Stimulated activated CD8-positive, alpha-beta memory T cell treated with anti-CD3 and anti-CD28 coated beads, Interleukin-4, amount 100 ng/mL, for 4 hours (primary cell): ENCODE measurements at places on chromosomes 4 and X.

GRCh38 chr4:2396781-2397368 lies 21.6 kb downstream of the ZFYVE28 start:
- DNase-seq = no peak

DNA sequence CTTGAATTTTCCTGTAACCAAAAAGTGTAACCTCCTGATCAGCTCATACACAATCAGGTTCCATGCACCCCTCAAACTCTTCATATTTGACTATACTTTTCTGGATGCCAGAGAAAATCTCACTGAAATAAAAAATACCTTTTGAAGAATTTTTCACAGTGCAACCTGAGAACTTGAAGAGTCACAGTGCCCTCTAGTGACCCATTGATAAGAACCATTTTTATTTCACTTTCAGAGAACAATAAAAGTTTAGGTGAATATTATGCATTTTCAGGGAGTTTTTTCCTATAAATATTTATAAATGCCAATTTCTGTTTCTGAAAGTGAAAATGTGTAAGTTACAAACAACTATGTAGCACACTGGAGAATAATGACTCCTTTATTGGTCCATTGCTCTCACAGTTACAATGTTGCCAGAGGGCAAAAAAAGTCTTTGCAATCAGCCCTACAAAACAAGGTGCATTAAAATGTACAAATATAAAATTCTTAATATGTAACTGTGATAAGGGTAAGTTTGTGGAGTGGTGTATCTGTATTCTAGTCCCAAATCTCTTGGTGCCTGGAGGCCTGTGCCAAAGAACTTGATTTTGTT lies 153.6 kb upstream of the INTU start:
- DNase-seq = no peak

DNA sequence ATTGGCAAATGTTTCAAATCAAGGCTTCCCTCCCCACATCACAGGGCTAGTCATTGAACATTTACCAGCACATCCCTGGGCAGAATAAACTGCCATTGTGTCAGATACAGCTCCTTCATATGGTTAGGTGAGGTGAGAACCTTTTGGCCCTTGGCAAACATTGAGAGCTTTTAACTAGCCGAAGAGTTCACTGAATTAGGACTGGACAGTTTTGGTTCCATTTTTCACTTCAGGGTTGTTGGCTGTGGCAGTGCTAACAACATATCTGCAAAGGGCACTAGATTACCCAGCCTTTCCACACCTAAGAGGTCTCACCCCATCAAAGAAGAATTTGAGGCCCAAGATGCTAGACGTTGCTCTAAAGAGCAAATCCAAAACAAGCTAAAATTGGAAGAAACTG lies 180.7 kb downstream of the GUCY2F start:
- no peak for DNase-seq

DNA sequence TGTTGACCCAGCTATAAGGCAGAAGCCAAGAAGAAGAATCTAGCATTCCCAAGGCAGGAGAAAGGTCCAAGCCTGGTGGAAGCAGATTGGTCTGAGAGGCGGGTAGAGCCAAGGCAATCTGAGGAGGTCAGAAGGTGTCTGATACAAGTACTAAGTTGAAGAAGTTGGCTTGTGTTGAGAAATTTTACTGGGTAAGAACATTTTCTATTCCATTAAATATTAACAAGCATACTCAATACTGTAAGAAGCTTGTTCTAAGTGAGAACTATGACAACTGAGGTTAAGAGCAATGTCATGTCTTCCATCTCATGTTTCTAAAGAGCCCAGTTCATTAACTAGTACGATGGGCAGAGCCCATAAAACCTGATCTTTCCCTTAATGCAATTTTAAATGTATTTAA lies 75.0 kb downstream of the FAM13A start:
- DNase-seq = no peak

DNA sequence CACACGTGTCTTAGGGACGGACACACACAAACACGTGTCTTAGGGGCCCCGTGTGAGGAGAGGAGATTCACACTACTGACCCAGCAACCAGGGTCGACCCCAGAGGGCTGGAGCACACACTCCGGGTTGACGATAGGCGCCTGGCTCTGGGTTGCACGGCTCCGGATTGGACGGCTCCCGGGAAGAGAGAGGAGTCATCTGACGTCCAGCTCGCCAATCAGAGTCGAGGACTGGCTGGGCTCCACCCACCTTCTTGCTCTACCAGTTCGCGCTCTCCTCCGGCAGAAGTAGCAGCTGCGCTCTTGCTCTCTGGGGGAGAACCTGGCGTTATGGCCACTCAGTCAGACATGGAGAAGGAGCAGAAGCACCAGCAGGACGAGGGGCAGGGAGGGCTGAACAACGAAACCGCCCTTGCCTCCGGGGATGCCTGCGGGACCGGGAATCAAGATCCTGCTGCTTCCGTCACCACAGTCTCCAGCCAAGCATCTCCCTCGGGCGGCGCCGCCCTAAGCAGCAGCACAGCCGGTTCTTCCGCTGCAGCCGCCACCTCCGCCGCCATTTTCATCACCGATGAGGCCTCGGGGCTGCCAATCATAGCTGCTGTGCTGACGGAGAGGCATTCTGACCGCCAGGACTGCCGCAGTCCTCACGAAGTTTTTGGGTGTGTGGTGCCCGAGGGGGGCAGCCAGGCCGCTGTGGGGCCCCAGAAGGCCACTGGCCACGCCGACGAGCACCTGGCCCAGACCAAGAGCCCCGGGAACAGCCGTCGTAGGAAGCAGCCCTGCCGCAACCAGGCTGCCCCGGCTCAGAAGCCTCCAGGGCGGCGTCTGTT lies 74.3 kb downstream of the NUDT10 start:
- DNase-seq = no peak

DNA sequence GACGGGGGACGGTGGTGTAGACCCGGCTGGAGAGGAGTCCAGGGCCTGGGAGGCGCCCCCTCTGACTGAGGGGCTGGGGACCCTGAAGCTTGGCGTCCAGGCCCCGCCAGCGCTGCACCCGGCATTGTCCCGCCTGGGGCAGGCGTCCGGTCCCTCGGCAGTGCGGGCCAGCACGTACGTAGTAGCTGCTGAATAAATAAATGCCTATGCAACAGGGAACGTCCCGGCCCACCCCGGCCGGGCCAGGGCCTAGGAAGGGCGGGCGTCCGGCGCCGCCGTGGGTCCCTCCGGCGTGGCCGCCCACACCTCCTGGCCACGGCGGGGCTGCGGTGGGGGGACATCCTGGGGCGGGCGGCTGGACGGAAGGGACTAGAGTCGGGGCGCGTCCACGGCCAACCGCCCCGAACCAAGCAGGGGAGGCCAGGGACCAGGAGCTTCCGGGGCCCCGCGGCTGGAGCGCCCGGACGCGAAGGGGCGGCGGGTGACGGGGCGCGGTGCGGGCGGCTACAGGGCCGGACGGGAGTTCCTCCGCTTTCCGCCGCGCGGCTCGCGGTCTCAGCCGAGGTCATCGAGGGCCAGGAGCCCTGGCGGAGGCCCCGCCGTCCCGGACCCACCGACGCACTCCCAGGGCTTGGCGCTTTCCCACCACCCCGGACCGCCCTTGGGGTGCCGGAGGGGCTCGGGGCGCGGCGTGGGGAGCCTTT lies 886 bp upstream of the WWC2 start:
- DNase-seq = no peak

- DNase-seq = no peak
Observed at GRCh38 chr4:19473569-19473968, 778.1 kb upstream of the SLIT2 start.

- no peak for DNase-seq
Observed at GRCh38 chrX:76796311-76796710, 368.8 kb downstream of the MAGEE1 start.

DNA sequence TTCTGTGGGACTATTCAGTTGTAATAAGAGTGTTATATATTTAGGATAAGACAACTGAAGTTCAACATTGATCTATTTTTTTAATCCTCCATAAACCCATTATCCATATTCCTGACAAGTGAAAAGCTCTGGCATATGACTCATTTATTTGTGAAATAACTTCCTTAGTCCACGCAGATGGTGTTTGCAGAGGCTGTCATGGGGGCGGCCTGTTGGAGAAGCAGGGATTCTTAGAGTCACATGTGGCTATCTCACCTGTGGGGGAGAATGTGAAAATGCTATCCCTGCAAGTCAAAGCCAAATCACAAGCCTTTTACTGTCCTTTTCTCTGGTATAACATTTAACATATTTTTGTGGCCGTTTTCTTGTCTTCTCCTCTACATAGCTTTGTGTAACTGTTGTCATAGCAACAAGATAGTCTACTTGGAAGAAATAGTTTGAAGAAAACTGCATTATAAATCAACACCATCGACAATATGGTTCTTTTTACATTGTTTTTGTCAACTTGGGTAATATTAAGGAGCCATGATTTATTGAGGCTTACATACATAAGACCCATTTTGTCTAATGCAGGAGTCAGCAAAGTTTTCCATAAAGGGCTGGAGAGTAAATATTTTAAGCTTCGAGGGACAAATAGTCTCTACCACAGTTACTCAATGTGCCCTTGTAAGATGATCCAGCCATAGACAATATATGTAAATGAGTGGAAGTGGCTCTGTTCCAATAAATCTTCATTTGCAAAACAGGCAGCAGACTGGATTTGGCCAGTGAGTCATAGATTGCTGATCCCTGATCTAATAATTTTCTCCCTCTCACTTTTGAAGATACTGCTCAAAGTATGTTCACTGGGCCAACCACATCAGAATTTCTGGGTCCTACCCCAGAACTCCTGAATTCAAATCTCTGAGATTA lies 395.0 kb downstream of the DTHD1 start:
- no peak for DNase-seq

DNA sequence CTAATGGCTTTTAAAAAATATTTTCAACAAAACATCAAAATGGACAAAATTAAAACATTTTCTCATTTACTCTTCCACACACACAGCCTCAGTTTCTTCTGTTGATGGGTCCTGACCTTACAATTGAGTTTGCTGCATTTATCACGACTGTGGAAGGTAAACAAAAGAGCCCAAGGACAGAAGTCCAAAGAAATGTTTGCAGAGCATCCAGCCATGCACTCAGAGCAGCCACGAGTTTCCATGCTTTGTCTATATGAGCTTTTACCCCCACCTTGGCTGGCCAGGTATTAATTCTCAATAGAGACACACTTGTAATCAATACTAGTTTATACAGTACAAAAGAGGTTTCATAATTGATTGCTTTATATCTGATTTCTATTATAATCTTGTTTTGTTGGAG lies 85.0 kb upstream of the WDFY3 start:
- no peak for DNase-seq

DNA sequence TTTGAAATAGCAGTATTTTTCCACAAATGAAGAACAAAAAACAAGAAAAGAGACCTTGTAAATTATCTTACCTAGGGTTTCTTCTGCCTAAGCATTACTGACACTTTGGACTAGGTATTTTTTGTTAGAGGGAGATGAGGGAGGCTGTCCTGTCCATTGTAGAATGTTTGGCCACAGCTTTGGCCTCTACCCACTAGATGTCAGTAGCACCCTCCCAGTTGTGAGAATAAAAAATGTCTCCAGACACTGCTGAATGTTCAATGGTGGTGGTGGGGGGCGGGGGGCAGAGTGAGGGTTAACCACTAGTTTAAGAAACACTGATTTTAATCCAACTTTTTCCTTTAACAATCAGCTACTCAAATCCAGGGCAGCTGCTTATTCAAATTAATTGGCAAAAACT lies 25.8 kb downstream of the OTUD4 start:
- DNase-seq = no peak

DNA sequence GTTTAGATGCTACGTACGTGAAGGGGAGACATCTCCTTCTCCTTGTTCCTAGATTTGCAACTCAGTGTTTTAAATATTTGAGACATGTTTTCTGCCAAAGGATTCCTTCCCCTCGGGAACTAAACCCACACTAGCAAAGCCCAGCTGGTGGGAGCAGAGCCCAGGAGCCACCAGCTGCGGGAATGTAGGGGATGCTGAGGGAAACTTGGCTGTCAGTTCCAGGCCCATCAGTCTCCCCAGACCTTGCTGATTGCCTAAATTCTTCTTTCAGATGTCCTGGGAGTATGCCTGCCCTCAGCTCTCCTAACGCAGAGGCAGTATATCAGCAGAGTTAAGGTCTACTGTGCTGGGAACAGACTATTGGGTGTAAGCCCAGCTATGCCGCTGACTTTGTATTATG lies 630.0 kb upstream of the TENM3 start:
- DNase-seq = no peak

DNA sequence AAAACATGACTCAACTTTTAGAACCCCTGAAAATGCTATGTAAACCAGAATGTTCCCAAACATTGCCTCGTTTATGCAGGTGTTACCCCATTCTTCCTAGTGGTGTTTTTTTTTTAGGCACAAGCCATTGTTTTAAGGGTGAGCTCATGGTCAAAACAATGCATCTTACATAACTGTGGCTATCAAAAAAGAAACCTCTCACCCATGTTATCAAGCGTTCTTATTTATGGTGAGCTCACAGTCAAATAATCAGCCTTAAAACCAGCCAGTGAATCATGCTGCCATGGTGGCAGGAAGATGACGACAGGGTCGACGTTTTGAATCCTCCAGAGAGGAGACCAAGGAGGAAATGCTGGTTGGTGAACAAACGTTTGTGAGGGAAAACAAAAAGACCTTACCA lies 195.2 kb downstream of the KDR start:
- no peak for DNase-seq

DNA sequence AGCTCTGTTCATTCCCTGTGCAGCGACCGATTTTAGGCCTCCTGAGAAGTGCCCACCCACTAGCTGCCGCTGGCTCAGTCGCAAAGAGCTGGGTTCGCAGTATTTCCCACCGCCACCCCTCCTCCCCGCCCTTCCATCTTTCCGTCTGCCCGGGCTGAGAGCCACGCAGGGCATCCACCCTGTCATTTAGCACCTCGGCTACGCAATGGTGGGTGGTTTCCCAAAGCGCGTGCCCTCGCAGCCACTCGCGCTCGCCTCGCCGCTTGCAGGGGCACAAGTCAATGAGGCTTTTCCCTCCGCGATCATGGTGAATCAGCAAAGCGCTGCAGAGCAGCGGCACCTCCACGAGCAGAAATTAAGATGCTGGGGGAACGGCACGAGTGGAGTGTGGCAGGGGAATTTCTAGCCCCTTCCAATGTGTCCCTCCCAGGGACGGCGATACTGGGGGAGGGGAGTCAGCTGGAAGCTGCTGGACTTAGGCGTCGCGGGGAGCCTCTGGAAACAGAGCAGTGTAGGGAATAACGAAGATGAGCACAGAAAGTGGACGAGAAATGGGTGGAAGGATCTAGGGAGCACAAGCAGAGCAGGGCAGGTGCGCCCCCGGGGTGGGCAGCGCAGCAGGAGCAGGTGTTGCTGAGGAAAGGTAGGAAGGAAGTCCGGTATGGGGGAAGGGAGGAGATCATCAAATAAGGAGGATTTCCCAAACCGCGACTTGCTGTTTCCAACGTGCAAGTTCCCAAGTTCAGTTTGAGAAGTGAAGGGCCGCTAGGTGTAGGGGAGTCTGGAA lies 2.4 kb upstream of the PTCHD1 start:
- no peak for DNase-seq

GRCh38 chr4:183026701-183027100 lies 72.4 kb upstream of the WWC2 start:
- DNase-seq = no peak

- DNase-seq = no peak
Observed at GRCh38 chrX:110965409-110966090, 130.4 kb upstream of the PAK3 start.

DNA sequence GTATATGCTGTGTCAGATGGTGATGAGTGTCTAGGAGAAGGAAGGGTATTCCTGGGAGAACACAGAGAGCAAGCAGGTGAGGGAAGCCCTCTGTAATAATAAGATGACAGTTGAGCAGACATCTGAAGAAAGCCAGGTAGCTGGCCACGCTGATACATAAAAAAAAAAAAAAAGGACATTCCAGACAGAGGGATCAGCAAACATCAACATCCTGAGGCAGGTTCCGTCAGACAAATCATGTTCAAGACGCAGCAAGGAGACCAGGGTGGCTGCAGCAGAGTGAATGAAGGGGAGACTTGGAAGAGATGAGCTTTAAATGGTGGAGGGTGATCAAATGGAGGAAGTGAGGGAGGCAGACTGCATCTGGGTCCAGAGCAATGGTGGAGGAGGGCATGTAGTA lies 97.6 kb upstream of the ANXA3 start:
- DNase-seq = no peak
